ENCODE measurements at places on chromosomes 6 and 20. TPM values are rescaled to one million over a fixed set of nuclear protein-coding genes. Genes with fewer than 3 reads are reported as not detected.

PAK5 gene
- total RNA-seq = under 0.01 TPM

EFCAB8 gene
- total RNA-seq = under 0.01 TPM

ATP6V1G2 gene
- 0.13 TPM for total RNA-seq

GRCh38 chr6:45486736-45487135 is 109.0 kb upstream of the SUPT3H start:
- no peak for DNase-seq

- no peak for DNase-seq
Measured at GRCh38 chr6:72250664-72251063, 364.3 kb downstream of the RIMS1 start.
